ENCODE measurements at places on chromosomes 12 and 14.
A peak's percentile ranks its signal among the peaks of the same experiment; 100 is the strongest.

GRCh38 chr14:93100570-93100969 is 15.2 kb downstream of the ITPK1 start:
- DNase-seq, result no peak

DNA sequence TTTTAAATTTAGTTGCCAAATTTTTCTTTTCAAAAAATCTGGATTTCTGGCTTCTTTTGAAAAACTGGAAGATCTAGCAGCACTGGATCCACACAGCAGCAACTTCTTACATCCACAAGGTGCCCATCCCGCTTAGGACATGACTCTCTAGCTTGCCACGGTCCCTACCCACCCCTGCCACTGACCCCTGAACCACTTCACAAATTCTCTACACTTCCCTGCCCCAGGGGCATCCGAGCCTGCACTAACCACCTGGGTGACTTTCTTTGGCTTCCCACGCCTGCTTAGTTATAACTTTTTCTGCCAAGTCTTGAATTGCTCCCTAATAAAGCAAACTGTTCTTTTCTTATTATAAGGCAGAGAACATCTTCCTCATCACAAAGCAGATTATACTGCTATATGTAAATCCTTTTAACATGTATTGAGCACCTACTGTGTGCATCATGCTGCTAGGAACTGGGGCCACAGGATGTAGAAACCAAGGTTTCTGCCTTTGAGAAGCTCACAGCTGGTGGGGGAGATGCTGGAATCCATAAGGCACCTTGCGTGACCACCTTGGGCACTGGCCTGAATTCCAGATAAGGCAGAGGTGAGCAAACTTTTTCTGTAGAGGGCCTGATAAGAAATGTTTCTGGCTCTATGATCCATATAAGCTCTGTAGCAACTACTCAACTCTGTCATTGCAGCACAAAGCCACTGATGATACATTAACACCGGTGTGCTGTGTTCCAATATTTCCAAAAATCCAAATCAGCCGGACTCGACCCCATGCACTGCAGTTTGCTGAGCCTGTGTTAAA is 59.8 kb downstream of the ACTN1 start:
- DNase-seq, result no peak

DNA sequence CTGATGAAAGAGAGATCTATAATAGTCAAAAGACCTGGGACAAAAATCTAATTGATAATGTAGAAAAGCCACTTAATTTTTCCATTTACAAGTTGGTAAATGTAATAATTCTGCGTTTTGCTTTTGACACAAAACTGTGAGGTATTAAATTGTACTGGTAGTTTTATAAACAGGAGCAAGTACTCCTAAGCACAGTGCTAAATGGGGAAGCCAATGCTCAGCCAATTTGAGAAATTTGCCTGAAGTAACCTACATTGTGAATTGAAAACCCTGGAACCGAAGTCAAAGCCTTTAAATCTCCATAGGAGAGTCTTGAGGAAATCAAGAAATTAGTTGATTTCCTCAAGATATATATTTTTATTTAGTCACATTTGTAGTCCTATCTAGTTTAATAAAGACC is 152.8 kb downstream of the SLCO1B3 start:
- DNase-seq, result no peak

DNA sequence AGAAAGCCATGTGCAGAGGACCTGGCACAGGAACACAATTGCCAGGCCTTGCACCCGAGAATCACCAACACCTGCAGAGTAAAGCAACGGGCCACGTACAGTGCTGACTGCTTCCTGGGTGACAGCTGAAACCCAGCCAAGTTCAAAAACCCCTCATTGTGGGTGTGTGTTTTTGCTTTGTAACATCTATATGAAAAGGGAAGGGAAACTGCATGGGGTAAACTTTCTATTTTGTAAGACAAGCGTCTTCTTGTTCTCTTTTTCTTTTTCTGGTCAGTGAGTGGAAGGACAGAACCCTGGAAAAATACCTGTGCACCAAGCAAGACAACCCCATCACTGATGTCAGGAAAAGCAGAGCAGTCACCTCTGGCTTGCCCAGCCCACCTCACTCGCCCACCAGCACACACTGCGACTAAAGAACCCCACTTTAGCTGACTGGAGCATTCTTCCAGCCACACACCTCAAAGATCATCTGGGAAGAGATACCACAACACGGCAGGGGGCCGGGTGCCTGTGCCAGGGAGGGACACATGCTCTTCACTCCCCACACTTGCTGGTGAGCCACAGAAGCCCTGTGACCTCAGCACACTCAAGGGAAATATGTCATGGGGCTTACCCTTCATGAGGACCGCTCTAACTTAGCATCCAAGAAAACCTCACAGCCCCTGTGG is 172.3 kb downstream of the NDUFA12 start:
- DNase-seq, result no peak

GRCh38 chr14:20668969-20669368 is 15.4 kb upstream of the RNASE4 start:
- DNase-seq, result no peak

DNA sequence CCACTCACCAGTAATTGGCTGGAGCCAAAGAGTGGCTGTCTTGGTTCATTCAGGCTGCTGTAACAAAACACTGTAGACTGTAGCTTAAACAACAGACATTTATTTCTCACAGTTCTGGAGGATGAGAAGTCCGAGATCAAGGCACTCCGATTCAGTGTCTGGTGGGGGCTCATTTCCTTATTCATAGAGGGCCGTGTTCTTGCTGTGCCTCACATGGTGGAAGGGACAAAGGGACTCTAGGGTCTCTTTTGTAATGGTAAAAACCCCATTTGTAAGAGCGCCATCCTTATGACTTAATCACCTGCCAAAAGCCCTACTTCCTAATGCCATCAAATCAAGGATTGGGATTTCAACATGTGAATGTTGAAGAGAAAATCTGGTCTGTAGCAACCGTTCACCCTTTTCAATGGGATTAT is 34.7 kb upstream of the CDKN3 start:
- no peak for DNase-seq

- no peak for DNase-seq
Measured at GRCh38 chr14:65095633-65096205, 6.6 kb downstream of the MAX start.

DNA sequence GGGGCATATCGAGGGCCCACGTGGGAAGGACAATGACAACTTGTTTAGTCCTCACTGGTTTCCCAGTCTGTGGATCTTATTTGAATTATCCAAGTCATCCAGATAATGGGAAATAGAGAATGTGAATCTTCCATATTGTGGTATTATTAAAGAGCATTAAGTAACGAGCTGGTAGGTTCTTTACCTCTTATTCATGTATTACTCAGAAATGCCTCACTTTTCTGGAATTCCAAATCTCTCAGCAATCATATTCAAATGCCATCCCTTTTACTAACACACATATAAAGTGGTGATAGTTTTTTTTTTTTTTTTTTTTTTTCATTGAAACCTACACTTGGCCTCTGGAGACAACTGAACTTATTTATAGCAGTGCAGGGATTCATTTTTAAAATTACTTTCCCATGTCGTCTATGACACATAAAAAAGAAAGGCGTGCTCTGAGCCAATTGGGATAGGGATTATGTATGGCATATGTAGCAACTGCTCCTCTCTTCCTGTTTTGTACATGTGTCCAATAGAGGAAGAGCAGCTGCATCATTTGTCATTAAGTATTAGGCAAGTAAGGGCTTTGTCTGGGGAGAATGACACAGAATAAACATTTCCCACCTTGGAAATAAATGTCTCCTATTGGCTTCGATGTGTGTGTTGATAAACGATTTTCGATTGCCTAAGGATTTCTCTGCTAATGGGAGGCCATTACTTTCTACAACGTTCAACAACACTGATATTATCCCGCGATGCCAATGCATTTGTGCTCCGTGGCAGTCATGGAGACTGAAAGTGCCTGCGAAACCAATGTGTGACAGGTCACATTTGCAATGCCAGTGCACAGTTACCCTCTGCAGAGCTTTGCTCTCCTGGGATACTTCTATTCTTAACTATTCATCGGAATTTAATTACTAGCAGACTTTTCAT is 78.6 kb upstream of the IFNG-AS1 start:
- no peak for DNase-seq

DNA sequence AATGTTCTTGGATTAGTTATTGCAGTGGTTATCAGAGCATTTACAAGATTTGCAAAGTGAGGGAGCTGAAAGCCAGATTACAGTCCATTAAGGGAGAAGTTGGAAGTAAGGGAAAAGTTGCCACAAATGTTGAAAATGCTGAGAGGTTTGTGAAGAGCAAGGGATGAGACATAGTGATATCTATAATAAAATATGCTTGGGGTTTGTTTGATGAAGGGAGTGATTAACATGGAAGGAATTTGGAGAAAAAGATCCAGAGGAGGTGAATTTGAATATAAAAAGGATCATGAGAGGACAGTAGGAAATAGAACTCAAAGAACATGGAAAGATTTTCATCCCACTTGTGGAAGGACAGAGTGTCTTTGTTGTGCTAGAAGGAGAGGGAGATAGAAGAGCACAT is 19.3 kb upstream of the CCER1 start:
- no peak for DNase-seq

- no peak for DNase-seq
Measured at GRCh38 chr14:54475911-54476310, 12.9 kb downstream of the GMFB start.

DNA sequence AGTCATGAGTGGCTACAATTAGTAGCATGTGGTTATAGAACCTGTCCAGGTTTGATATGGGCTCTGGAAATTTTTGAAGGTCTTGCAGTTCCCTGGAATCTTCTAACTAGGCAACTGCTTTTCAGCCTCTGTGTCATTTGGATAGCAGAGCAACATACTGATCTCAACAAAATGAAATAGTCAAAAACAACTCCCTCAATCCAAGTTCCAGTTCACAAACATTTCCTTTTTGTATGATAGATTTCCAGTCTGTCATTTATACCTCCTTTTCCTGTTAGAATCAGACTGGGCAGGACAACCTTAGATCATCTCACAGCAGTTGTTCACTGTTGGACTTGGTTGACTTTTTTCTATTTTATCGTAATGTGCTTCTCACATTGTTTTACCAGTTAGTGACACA is 442.1 kb upstream of the PDE3A start:
- no peak for DNase-seq

DNA sequence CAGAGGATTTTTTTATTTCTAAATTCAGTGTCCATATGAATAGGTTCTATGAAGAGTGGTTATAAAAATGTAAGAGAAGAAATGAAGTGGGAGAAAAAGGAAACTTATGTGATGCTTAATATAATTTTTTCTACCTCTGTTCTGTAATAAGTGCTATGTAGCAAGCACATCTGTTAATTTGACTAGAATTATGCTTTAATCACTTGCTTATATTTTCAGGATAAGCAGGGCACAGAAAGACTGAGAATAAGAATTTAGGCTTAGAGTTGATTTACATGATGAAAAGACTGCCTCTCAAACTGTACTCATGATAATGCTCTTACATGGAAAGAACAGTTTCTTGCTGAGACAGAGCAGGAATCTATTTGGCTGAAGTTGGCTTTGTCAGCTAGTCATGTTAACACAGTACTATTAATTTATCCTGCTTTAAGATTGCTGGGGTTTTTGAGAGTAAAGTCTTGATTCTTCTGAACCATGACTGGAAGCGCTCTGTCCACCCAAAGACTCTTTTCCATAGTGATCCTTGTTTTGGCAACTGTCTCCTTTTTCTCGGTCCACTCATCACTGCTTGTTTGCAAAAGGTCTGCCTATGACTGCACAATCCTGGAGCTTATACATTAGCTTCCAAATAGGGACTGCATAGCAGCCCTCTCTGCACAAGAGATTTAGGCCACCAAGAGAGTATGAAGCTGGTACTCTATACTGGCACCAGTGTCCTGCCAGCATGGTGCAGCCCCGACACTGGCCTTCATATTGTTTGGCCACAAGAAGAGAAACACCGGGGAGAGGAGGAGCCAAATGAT is 98.8 kb downstream of the AKAP6 start:
- no peak for DNase-seq

- no peak for DNase-seq
Measured at GRCh38 chr14:100567009-100567876, 20.0 kb downstream of the BEGAIN start.

GRCh38 chr12:132328282-132329029 is 933 bp downstream of the GALNT9 start:
- DNase-seq, result no peak

GRCh38 chr12:2291947-2292346 is 239.2 kb downstream of the CACNA1C start:
- no peak for DNase-seq

DNA sequence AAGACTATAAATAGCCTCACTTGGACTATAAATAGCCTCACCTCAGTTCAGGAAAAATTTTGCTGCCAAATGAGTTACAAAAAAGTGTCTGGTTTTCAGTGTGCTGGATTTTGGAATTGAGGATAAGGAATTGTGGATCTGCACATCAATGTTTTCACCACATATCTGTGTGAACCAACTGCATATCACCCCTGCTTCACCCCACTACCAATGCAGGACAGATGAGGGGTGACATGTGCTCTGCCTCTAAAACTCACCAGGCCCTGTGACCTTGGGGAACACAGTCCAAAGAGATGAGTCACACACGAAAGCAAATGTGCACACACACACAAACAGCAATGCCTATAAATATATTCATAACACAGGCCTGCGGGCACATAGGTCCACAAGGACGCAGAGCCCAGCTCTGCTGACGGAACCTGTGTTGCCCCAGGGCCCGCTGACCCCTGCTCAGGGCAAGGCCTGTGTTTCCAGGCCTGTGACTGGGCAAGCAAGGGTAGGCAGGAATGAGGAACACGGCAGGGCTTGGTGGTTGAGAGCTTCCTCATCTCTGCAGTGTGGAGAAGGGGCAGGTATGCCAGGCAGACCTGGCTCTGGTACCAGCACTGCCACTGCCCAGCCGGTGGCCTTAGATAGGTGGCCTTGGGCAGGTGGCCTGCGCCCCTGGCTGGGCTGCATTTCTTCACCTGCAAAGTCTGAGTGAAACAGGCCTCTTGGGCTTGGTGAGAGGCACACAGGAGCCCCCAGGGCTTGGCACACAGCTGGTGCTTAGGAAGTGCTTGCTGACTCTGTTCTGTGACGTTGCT is 82.4 kb downstream of the ARL6IP4 start:
- DNase-seq, result no peak

- DNase-seq, result peak; percentile 67
Measured at GRCh38 chr12:48183091-48183875, at the start of gene CCDC184. Gene CCDC184, plus strand, starts transcription at chr12:48183644. Its CDS starts 479 bp downstream, at chr12:48184123.

- no peak for DNase-seq
Measured at GRCh38 chr14:63212776-63213500, 8.7 kb downstream of the RHOJ start.

DNA sequence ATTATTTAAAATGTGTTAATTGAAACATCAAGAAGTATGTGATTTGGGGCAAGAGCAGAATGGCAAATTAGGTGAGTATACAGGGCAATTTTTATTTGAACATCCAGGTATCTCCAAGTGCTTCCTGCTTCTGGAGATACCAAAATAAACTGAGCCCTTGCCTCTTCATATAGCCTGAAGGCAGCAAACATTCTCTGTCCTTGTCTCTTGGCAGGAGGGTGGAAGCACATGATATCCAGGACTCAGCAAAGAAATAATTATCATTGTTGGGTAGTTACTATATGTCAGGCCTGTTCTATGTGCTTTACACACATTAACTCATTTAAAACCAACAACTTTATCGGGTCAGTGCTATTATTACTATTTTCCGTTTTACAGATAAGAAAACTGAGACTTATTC is 12.5 kb downstream of the LIN7A start:
- DNase-seq, result no peak

Data from NCI-H187 (cell line).